ENCODE measurements at places on chromosomes 4 and X. TPM values are rescaled to one million over a fixed set of nuclear protein-coding genes. Genes with fewer than 3 reads are reported as not detected.

Gene SLIT2
- 171 TPM for polyA plus RNA-seq

DNA sequence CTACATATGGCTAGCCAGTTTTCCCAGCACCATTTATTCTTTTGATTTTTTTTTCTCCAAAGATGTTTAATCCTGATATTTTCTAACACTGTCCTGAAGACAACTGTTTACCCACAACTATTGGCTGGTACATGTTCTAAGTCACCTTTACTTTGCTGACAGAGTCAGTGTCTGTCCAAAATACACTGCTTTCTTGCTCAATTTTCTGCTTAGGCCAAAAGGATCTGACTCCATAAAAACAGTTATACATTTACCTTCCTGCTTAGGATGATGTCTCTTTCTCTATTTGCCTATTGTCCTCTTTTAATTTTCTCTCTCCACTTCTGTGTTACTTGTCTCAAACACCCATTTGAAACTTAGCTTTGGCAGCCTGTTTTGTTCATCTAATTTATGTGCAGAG is 3.2 kb downstream of the ADH1C start:
- DNase-seq = no peak

Gene SLC9B1
- 2.4 TPM for polyA plus RNA-seq

DNA sequence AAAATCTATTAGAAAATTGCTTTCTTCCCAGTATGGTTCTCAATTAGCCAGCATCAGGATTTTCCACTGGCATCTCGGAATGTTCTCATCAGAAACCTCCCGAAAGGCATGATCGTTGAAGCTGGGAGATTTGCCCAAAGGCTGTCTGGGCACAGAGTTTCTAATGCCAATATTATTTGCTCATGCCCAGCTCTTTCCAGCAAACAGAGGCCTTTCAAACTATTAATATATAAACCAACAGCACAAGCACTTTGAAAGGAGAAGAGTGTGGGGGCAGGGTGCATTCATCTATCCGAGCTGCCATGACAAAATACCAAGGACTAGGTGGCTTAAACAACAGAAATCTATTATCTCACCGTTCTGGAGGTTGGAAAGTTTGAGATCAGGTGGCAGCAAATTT is 88.3 kb upstream of the MSX1 start:
- no peak for DNase-seq

Gene FGFBP2
- 0.63 TPM for polyA plus RNA-seq

Gene PPP3CA
- 44.4 TPM for polyA plus RNA-seq

Gene TNIP3
- 1.3 TPM for polyA plus RNA-seq

DNA sequence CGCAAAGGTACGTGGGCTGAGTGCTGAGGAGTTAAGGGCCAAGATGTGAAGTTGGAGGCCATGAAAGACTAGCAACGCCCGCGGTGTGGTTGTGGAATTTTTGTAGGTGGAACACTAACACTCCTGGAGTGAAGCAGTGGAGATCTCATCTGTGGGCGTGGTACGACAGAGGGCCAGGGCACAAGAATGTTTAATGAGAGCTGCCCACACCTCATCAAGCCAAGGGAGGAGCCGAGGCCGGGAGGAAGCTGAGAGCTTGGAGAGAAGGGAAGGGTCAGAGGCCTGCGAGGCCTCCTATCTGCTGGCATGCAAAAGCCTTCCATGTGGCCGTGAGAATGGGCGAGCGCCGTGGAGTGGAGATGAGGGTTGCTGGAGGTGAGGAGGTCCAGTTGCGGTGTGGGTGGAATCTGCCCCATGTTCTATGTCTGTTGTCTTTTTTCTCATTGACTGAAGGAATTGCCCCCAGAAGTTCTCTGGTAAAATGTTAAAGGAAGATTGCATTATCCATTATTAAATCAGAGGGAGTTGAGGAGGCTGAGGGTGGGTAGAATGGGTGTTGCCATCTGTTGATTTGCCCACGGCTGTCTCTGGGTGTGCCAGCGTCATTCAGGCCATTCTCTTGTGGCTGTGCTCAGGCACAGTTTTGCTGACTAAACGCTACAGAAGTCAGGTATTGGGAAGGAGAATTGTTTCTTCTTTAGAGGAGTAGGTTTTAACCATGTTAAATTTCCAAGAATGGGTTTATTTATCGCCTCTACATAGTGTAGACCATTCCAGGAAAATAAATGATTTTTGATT is 19.8 kb downstream of the SNX25 start:
- no peak for DNase-seq

- DNase-seq = no peak
These were observed 37.2 kb upstream of the FAM9C start for GRCh38 chrX:13081395-13082205.

- no peak for DNase-seq
These were observed 23.7 kb downstream of the RWDD4 start for GRCh38 chr4:183635321-183635720.

- no peak for DNase-seq
These were observed 184.3 kb downstream of the LDB2 start for GRCh38 chr4:16714191-16714590.
